ENCODE measurements at places on chromosomes 2 and 18. TPM values are rescaled to one million over a fixed set of nuclear protein-coding genes. Genes with fewer than 3 reads are reported as not detected.

ADI1 gene
- total RNA-seq = 27.0 TPM

MYOM1 gene
- 3.2 TPM for total RNA-seq

HTRA2 gene
- 21.4 TPM for total RNA-seq

GRHL1 gene
- 0.60 TPM for total RNA-seq

DOK6 gene
- total RNA-seq = 0.05 TPM

REG1A gene
- not detected for total RNA-seq

VWC2L gene
- total RNA-seq = not detected

FAM168B gene
- total RNA-seq = 56.1 TPM

ALPG gene
- not detected for total RNA-seq

- no peak for DNase-seq
Observed at GRCh38 chr18:40096675-40097074, 1858.4 kb upstream of the PIK3C3 start.

DNA sequence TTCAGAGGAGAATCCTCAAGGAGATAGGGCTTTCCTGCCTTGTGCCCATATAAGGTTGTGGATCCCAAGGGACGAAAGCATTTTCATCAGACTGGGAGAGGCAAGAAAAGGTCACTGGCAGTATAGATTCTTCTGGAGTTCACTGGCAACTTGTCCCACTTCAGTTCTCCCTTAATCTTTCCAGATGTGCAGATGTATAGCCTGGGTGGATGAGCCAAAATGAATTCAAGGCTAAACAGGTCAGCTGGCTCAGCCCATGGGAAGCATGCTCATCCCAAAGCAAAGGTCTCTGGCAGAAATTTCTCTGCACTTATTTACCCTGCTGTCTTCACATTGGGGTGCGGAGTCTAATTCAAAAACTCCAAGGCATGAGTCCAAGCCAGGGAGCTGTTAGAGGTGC, 148.9 kb upstream of the TNP1 start:
- DNase-seq = no peak

- no peak for DNase-seq
Observed at GRCh38 chr18:9068346-9068745, 34.2 kb upstream of the NDUFV2 start.

DNA sequence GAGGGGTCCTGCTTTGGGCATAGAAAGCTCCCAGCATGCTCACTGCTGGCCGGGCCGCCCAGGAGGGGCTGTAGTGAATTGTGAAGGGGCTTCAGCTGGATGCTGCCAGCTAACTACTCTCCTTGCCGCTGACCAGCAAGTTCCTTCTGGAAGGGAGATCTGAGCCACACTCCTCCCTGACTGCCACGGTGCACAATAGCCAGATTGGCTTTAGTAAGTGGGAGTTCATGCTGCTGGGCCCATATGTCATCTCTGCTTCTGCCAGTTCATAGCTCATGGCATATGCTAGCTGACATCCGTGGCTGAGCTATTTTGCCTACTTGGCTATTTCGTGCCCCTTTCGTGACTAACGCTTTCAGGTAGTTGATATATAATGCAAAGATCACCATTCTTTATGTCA, 51.6 kb upstream of the ROCK2 start:
- no peak for DNase-seq

GRCh38 chr2:230457793-230458192, 41.8 kb downstream of the SP100 start:
- no peak for DNase-seq

DNA sequence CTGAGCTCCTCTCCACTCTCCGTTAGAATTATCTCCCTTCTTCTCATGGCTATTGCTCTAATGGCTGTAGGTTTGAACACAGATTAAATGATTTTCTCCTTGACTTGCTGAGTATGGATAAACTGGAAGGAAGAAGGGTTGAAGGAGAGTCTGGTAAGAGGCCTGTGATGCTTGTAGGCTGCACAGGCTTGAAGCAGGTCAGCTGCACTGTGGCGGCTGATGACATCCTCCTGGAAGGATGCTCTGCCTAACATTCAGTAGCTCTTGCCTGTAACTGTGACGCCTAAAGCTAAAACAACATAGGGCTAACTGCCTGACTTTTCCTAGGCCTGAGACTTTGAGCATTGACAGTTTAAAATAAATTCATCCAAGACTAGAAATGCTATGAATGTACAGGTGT, 166.3 kb downstream of the MREG start:
- no peak for DNase-seq

- DNase-seq = no peak
Observed at GRCh38 chr2:231391981-231392380, 3.5 kb upstream of the B3GNT7 start.

DNA sequence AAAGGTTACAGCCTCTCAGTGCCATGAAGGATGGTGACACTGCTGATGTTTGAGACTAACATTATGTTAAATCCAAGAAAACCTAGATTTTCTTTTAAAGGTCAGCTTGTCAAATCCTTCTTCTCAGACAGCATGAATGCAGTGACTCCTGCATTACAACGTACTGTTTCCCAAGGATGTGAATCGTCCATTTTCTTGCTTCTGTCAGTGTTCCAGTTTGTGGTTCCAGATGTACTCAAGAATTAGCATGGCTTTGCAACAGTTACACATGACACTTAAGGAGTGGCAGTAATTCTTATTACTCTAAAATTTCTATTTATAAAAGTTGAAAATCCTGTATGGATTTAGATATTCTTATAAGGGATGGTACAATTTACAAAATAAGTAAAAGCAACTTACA, 1.5 kb upstream of the TTC39C start:
- no peak for DNase-seq

All from T-helper 17 cell (primary cell).